ENCODE measurements at places on chromosomes 5 and 9. TPM values are rescaled to one million over a fixed set of nuclear protein-coding genes. Genes with fewer than 3 reads are reported as not detected.

The TRIM14 gene
- 1.8 TPM for total RNA-seq

The SGCD gene
- 83.1 TPM for total RNA-seq

The PITX1 gene
- total RNA-seq = 0.83 TPM

The QSOX2 gene
- 7.2 TPM for total RNA-seq

The RUSC2 gene
- 44.5 TPM for total RNA-seq

The SLC22A4 gene
- total RNA-seq = 2.2 TPM

The SH3TC2 gene
- total RNA-seq = 2.5 TPM

The CATSPER3 gene
- 0.54 TPM for total RNA-seq

The PCDHGB3 gene
- total RNA-seq = 14.2 TPM

The TIMD4 gene
- total RNA-seq = not detected

The ADRA1B gene
- 4.9 TPM for total RNA-seq

The FBN2 gene
- 7.1 TPM for total RNA-seq

The LOX gene
- 6.8 TPM for total RNA-seq

The C9orf153 gene
- total RNA-seq = not detected

The CDKN2A gene
- total RNA-seq = 1.2 TPM

The GRIA1 gene
- total RNA-seq = 0.30 TPM

All from cardiac septum (tissue), 1 donor.